Inflammatory macrophage treated with lipopolysaccharide for 1 hour (primary cell): ENCODE measurements at places on chromosomes 3 and 15.

- no peak for DNase-seq
These were observed 35.4 kb downstream of the PXYLP1 start for GRCh38 chr3:141266797-141267555.

DNA sequence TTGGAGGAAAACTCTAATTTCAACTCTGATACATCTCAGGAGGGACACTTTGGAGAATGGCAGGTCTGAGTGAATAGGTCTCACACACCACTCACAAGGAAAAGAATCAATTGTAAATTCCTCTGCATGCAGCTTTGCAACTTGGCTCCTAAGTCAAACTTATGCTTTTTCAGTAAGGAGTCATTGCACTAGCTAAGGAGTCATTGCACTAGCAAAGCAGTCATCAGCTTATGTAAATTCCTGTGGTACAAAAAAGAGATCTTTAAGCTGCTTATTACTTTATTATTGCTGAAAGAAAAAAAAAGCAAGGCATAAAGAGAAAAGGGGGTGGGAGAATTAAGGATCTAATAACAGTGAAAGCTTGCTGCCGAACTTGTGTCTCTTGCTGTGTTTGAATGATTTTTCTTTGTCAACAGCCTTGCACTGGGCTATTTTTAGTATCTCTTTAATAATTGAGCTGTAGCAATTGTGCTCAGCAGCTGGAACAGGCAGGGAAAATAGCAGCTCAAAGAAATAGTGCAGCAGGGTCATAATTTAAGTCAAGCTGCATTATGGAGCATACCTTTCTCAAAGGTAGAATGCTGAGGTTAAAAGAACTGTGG, 154.3 kb upstream of the ARPP21 start:
- no peak for DNase-seq

DNA sequence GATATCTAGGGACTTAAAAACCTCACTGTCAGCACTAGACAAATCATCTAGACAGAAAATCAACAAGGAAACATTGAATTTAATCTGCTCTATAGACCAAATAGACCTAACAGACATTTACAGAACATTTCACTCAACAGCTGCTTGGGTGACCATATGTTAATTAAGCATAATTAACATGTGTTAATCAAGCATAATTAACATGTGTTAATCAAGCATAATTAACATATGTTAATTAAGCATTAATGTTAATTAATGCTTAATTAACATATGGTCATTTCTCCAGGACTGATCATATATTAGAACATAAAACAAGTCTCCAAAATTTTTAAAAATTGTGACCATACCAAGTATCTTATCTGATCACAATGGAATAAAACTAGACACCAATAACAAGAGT, 137.3 kb upstream of the MME start:
- DNase-seq: no peak

GRCh38 chr3:133383741-133384140, 16.1 kb upstream of the BFSP2 start:
- no peak for DNase-seq

DNA sequence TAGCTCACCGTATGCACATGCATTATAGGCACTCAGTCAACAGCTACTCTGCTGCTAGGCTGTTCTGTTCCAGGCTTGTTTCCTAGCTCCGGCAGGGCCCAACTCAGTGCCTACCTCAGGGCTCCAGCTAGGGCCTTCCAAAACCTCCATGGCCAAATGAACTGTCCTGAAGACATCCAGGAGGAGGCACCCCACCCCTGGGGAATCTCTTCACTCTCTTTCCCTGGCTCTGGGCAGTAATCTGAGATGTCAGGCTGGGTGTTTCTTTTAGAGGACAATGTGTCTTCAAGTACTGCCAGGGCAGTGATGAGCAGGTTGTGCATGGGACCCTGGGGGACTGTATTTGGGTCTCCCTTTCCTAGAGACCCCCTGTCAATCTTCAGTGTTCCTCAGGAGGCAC, 38.3 kb upstream of the TPM1 start:
- no peak for DNase-seq

DNA sequence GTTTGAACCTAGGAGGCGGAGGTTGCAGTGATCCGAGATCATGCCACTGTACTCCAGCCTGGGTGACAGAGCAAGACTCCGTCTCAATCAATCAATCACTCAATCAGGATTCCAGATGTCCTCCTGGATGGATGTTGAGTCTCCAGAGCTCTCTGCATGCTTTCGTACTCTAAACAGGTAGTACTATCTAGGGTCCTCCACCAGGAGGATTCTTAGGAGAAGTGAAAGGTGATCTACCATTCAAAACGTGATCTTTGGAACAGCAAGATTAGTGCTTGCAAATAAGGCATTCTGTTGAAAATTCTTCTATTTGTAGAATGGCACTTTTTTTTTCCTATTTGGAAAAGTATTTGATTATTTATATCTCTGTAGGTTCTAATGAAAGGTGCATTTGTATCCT, 34.3 kb downstream of the CNOT10 start:
- no peak for DNase-seq

- no peak for DNase-seq
These were observed 189.8 kb downstream of the MBNL1 start for GRCh38 chr3:152458376-152459117.

GRCh38 chr3:189049458-189050236, 122.1 kb upstream of the TPRG1 start:
- no peak for DNase-seq

- no peak for DNase-seq
These were observed 40.8 kb downstream of the KCNAB1 start for GRCh38 chr3:156161172-156161571.

- DNase-seq: no peak
These were observed 10.1 kb upstream of the FSTL1 start for GRCh38 chr3:120460862-120461261.

GRCh38 chr3:138467931-138468330, 33.5 kb downstream of the ESYT3 start:
- no peak for DNase-seq

- DNase-seq: no peak
These were observed 311.7 kb downstream of the CADM2 start for GRCh38 chr3:85270488-85270887.

DNA sequence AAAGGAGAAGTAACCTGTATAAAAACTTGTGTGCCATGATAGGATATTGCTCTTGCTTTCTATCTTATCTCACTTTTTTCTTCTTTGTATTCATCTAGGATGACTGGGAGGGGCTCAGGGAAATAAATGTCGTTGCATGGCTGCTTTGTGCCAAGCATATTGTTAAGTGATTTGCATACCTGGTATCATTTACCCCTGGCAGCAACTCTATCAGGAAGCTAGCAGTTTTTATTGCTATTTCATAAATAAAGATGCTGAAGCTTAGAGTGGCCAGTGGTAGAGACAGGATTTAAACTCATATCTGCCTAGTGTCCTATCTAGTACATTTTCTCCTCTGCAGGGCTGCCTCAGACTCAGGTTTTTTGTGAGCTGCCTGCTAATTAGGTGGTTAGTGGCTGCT, 253.3 kb downstream of the PTPRG start:
- DNase-seq: no peak

DNA sequence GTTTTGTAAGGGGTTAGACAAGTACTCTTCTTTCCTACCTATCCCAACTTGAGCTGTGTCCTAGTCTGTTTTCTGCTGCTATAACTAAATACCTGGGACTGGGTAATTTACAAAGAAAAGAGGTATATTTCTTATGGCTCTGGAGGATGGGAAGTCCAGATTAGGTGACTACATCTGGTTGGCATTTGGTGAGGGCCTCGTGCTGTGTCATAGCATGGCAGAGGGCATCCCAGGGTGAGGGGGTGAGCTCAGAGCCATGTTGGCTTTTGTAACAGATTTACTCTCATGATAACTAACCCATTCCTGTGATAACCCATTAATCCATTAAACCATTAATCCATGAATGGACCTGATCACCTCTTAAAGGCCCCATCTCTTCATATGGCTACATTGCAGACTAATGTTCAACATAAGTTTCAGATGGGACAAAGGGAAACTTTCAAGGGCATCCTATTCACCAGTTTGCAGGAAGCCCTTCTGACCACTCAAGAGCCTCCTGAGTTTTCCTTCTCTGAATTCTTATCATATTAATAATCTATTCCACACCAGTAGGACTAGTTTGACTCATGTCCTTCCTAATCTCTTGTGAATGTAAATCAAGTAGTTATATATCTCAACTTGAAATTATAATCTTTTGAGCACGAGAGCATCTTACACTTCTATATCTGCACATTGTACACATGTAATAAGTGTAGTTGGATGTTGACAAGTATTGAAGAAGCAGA, 185.7 kb upstream of the ZPLD1 start:
- DNase-seq: no peak

DNA sequence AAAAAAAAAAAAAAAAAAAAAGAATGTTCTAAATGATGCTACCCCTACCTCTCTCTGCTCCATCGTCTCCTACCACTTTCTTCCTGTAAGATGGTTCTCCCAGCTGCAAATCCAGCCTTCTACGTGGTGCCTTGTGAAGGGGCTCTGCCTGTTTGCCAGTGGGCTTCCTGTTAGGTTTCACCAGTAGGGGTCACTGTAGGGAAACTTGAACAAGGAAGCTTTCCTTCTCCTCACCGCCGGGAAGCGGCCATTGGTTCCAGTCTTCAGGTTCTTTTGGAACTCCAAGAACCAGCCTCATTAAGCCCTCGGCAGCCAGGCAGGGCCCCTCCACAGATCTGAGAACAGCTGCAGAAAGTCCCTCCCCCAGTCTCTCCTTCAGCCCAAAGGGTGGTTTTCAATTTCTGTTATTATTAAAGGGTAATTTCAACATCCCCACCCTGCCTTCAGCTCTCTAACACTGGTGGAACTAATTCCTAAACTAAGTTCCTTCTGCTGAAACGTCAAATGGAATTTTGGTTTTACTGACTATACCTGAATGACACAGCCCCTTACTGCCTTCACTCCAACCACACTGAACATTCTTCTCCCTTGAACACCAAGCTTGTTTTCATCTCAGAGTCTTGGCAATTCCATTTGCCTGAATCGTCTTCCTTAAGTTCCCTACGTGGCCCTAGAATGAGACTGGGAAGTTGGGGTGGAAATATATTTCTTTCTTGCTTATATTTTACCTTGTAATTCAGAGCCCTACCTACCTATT, 13.5 kb downstream of the MCCC1 start:
- peak; percentile 10 for DNase-seq

GRCh38 chr3:61729038-61729634, 167.8 kb downstream of the PTPRG start:
- DNase-seq: no peak

GRCh38 chr3:51675201-51675611, 4.2 kb downstream of the TEX264 start:
- no peak for DNase-seq

GRCh38 chr3:14391033-14391432, 11.4 kb upstream of the SLC6A6 start:
- peak; percentile 78 for DNase-seq

GRCh38 chr3:15347063-15347736, 14.8 kb upstream of the SH3BP5 start:
- peak; percentile 65 for DNase-seq

GRCh38 chr3:105356396-105356795, 10.3 kb upstream of the ALCAM start:
- DNase-seq: no peak

GRCh38 chr15:58369261-58369701, 62.5 kb upstream of the LIPC start:
- DNase-seq: no peak

- no peak for DNase-seq
These were observed 1.8 kb downstream of the CADM2 start for GRCh38 chr3:84960581-84960980.

GRCh38 chr3:172239218-172239790, 199.9 kb downstream of the FNDC3B start:
- DNase-seq: no peak

GRCh38 chr3:154389861-154390260, 40.1 kb downstream of the GPR149 start:
- no peak for DNase-seq

DNA sequence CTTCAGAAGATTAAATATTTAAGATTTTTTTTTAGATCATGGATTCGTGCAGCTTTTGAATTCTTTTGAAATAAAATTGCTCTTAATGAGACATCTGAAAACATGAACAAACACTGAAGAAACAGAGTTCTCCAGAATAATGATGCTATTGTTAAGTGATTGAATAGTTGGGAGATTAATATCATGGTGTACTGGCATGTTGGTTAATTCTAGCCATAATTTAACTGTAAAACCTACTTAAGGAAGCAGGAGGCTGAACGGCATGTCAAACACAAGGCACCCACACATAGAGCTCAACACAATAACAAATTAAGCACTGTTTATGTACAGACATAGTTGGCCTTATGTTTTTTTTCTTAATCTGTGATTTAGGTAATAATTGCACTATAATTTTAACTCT, 185.6 kb downstream of the RBMS3 start:
- DNase-seq: no peak

- DNase-seq: no peak
These were observed 996 bp downstream of the RABL3 start for GRCh38 chr3:120741320-120741719.

GRCh38 chr3:54999159-54999558, 71.3 kb upstream of the LRTM1 start:
- DNase-seq: peak; percentile 47

GRCh38 chr3:44160818-44161217, 80.9 kb upstream of the TOPAZ1 start:
- no peak for DNase-seq

DNA sequence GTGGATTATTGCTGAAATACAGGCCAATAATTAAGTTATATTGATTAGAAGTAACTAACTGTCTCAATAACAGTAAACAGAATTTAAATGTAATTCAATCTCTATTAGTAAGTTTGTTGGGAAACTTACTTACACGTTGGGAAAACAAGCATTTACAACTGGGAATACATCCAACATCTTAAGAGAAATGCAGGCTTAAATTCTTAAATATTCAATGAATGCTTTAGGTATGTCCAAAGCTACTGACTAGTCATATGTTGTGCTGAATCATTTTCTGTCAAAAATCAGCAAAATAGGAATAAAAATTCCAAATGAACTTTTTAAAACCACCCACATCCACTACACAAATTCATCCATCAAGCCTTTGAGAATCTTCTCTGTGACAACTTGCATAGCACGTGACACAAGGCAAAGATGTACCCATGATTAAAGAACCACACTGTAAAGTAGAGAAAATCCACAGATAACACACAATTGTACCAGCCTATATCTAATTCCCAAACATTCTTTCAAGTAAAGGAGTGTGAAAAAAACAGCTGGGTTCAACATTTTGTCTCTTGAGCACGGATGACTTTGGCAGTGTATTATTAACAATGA, 60.0 kb downstream of the NMNAT3 start:
- no peak for DNase-seq

DNA sequence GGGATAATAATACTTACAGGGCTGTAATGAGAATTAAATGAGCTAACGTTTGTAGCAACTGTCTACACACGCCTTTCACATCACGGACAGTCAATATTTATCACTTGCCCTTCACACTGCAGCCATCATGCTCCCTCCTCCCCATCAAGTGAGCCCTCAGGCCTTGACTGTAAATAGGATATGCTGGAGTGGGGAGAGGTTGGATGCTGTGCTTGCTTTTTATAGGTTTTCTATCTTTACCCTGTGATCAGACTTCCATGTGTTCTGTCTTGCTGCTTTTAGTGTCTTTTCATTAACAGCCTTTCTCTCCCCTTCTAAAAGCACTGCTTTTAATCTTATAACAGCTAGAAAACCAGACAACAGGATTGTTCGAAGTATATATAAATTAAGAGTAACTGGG, 12.8 kb upstream of the MAGEF1 start:
- no peak for DNase-seq

GRCh38 chr3:42489937-42490227, 12.6 kb upstream of the VIPR1 start:
- DNase-seq: no peak
